Astrocyte (in vitro differentiated cells and primary cell): ENCODE measurements at places on chromosomes 12 and 14.
A peak's percentile ranks its signal among the peaks of the same experiment; 100 is the strongest.

- DNase-seq, result no peak
These were observed 377.0 kb downstream of the NPAS3 start for GRCh38 chr14:33315721-33316120.

DNA sequence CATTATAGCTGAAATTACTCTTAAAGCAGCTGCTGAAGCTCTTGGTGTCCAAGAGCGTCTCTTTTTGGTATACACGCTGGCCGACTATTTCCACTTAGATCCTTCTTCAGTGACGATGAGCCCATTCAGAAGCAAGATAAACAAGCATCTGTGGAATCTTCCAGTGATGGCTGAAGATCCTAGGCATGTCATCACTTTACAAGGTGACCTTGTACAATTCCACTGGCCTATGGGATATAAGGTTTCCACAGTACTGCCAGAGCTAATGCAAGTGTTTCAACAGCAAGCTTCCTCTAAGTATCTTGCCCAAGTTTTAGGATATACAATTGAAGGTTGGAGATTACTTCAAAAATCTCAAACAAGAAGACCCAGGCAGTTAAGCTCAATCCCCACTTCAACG is 47.0 kb downstream of the INTS13 start:
- no peak for DNase-seq

GRCh38 chr12:99732131-99732530 is 84.6 kb downstream of the GARIN6 start:
- no peak for DNase-seq

DNA sequence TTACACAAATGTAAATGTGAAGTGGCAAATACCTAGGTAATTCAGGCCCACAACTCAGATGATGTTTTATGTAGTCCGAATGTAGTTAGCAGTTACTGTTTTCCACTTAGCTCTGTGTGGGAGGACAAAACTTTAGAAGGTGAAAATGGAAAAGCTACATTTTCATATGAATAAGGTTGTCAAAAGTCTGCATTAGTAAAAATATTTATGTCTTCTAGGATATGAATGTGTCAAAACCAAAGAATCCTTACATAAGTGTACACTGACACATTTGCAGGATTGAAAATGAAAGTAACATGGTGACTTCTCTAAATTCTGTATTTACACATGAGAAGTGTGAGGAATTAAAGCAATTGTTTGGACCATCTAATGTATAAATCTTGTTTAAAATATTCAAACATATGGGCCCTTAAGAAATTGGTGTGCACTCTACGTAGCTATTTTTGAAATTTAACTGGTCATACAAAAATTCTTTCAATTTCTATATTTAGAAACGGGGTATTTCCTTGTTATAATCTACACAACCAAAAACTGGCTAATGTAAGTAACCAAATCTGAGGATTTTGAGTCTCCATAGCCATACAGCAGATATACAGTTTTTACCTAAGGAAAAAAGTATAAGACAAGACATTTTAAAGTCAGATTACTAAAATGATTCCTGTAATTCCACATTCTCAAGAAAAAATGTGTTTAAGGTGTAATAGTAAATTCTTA is 5.4 kb downstream of the CDKN1B start:
- peak; percentile 66 for DNase-seq

DNA sequence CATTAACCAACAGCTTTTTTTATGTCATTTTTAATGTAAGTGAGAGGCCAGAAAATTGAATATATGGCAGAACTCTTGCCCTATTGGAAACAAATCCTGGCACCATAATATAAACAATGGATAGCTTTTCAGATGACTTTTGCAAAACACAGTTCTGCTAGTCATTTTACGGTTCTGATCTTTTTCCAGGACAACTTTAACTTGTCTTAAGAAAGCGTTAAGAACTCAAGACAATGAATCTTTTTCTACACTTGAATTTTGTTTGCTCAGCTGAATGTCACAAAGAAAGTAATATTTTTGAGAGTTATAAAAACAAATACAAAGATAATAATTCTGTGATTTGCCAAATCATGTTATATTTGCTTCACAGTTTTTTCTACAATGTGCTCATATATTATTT is 13.2 kb downstream of the KERA start:
- no peak for DNase-seq

DNA sequence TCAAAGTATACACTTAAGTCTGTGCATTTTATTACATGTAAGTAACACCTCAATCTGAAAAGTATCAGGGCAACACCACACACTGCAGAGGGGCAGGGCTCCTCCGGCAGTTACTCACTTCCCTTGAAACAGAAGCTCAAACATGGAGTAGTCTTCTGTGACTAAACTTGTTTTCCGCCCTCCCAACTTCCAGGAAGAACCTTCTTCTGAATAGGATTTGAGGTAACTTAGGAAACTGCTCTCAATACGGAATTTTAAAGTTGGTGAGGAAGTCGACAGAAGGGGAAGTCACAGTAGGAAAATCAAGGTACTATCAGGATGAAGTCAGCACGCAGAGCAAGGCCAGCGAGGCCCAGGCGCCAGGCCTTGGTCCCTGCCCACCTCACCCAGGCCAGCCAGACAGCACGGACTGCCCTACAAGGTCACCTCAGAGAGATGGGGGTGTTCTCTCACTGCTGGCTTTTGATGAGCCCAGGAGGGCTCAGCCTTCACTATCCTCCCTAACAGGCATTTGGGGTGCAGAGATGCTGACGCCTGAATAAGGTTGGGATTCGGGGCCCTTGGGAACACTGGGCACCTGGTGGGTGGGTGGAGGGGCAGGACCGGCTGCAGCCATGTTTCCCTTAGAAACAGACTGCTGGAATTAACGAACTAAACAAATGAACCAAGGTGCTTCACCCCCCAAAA is 5.8 kb downstream of the ANKRD9 start:
- DNase-seq, result no peak

- no peak for DNase-seq
These were observed 8.0 kb upstream of the HIP1R start for GRCh38 chr12:122827258-122827657.

DNA sequence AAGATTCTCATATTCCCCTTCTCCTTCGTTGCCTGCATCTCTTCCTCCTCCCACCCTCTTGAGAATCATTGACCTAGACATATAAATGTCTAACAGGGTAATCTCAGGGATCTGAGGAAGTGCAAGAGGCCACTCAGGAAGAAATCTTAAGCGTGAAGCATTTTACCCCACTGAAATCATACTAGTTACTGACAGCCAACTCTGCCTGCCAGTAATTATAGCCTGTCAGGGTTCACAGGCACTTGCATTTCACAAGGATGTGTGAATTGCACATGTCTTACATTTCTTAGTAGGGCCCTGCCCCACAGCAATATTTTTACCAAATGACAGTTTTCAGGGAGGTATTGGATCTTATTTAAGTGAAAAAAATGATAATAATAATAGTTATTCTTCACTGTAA is 127.2 kb downstream of the SLC15A5 start:
- DNase-seq, result no peak

DNA sequence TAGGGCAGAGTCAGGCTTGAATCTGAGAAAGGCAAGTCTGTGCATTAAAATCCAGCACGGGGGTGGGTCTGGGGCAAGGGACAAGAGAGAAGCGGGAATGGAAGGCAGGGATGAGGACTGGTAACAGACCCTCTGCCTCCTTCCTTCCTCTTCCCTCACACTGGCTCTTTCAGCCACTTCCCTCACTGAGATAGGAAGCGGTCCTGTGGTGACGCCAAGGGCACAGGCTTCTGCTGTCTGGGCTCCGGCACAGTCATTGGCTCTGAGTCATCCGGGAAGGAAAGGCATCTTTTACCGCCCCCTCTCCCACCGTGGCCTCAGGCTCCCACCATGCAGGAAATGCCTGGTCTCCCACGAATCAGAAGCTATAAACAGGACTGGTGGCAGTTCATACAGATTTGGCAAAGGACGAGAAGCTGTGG is 70.2 kb downstream of the ETV6 start:
- peak; percentile 97 for DNase-seq

- DNase-seq, result no peak
These were observed 31.8 kb downstream of the PELI2 start for GRCh38 chr14:56149995-56150394.

DNA sequence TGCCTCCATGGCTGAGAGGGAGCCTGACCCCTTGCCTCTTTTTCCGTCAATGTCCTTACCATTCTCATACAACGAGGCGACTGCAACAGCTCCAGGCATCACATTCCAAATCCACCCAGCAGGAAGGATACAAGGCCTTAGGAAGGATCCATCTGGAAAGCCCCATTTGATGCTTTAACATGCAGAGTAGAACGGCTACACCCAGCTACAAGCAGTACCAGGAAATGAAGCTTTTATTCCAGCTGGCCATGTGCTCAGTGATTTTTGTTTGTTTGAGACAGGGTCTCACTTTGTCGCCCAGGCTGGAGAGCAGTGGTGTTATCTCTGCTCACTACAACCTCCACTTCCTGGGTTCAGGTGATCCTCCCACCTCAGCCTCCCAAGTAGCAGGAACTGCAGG is 124.8 kb downstream of the TMEM132D start:
- no peak for DNase-seq

DNA sequence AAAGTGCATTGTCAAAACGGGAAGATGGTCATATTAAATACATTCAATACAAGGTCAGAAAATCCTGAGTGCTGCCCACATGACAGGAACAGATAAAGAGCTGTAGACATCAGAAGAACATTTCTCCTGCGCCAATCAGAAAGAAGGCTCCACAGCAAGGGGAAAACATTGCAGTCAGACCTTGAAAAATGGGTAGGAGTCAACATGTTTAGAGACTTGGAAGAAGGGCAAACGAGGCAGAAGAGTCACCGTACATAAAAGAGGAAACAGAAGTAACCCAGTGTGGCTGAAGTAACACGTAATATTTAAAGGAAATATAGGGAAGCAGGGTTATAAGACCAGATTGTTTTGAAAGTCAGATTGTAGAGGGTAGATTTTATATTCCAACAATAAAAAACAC is 11.9 kb downstream of the SPPL3 start:
- no peak for DNase-seq

DNA sequence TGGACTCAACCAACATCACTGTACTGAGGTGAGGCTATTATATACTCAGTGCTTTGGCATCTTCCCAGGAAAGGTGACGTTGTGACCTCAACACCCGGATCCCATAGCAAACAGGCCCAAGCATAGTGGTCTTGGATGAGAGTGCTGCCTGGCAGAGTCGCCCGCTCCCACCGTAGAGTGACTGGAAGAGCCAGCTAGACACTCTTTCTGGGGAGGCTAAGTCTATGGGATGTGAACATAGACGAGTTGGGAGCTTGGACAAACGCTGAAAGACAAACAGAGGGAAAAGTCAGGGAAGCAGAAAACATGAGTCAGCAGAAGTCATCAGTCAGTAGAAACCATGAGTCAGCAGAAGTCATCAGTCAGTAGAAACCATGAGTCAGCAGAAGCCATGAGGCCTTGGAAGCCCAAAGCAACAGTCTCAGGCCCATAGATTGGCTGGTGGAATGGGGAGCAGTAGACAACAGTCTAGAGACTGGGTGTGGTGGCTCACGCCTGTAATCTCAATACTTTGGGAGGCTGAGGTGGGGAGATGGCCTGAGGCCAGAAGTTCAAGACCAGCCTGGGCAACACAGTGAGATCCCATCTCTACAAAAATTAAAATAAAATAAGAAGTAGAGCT is 66.4 kb upstream of the MAP1LC3B2 start:
- DNase-seq, result peak; percentile 57

DNA sequence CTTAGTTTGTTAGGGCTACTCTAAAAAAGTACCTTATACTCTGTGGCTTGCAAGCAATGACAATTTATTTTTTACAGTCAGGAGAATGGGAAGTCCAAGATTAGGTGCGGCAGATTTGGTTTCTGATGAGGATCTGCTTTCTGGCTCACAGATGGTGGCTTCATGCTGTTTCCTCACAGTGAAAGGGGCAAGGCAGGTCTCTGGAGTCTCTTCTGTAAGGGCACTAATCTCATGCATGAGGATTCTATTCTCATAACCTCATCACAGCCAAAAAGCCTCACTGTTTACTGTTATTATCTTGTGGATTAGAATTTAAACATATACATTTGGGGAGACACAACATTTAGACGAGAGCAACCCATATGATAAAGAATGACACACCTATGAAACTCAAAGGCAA is 1957.4 kb upstream of the SEL1L start:
- DNase-seq, result no peak

- DNase-seq, result no peak
These were observed 32.8 kb downstream of the MSRB3 start for GRCh38 chr12:65311260-65311659.

DNA sequence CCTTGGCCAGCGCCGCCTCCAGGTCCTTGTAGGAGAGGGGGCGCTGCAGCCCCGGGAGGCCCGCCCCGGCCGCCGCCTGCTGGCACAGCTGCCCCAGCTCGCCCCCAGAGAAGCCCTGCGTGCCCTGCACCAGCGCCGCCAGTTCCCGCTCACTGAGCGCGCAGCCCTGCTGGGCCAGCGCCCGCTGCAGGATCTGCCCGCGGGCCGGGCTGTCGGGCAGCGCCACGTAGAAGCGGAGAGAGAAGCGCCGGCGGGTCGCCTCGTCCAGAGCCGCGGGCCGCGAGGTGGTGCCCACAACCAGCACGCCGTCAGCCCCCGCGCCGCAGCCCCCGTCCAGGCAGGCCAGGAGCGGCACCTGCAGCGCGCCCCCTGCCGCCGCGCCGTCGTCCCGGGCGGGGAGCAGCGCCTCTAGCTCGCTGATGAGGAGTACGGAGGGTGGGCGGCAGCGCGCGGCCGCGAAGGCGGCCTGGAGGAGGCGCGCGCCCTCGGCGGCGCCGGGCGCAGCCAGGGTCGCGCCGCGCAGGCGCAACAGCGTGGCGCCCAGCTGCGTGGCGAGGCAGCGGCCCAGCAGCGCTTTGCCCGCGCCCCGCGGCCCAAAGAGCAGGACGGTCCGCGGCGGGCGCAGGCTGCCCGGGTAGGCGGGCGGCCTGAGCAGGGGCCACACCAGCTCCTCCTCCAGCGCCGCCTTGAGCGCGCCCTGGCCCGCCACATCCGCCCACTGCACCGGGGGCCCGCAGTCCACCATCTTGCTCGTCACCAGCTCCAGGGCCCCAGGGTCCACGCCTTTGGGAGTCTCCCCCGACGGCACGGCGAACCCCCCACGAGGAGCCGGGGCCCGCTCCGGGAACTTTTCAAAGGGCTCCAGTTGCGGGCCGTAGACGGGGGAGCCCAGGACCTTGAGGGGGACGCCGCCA is 27.7 kb downstream of the FIGNL2 start:
- DNase-seq, result peak; percentile 51

DNA sequence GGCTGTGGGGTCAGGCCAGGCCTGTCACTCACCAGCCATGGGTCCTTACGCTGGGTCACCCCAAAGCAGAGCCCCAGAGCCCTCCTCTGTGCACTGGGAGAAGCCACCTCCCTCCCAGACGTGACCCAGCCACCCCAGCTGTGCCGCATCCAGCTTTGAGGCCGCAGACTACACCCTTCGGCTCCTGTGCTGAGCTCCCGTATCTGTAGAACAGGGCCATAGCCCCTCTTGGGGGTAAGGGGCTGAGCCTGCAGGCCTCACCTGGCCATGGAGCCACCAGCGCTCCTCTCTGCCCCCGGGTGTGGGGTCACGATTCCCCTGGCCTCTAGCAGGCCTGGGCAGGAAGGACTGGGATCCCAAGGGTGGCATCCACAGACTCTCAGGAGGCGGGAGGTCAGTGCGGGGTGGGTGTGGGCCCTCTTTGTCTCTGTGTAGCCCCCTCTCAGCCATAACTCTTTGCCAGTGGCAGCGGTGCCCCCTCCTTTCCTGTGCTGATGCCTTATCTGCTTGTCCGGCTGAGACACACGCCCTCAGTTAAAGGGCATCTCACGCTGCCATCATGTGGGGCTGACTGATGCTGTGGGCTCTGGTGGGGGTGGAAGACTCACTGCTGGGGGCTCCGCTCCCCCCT is 16.3 kb downstream of the ASPG start:
- DNase-seq, result no peak
